ENCODE measurements at places on chromosomes 7 and 10.

GRCh38 chr10:18687195-18687594, 28.0 kb downstream of the ARL5B start:
- no peak for DNase-seq

GRCh38 chr7:149741629-149742028, 31.8 kb downstream of the ZNF467 start:
- DNase-seq: peak; percentile 11

DNA sequence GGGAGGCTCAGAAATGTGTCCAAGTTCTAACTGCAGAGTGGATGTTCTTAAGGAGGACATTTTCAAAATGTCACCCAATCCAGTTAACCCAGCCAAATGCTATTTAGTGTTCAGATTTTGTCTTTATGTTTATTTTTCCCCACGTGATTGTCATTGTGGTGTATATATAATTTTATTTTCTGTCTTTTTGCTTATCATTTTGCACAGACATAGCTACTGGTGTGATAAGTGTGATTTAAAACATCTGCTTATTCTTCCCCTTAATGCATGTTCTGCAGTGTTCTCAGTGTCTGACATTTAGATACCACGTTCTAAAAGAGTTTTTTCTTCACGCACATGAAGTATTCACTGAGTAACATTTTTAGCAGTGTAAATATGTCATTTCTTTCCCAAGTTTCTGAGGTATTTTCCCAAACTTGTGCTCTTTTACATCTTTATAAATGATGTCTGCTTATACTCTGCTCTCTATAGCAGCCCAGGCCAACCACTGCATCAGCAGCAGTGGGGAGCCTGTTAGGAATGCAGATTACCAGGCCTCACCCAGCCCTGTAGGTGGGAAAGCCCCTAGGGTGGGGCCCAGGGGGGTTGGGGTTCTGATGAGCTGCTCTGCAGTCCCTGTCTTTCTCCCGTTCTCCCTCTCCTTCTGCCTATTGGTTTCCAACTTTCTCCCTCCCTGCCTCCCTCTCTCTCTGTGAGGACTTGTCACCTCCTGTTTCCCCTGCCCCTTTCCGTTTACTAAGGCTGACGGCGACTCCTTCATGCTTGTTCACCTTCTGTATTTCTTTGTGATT, 20.8 kb downstream of the ADCY1 start:
- DNase-seq: no peak

DNA sequence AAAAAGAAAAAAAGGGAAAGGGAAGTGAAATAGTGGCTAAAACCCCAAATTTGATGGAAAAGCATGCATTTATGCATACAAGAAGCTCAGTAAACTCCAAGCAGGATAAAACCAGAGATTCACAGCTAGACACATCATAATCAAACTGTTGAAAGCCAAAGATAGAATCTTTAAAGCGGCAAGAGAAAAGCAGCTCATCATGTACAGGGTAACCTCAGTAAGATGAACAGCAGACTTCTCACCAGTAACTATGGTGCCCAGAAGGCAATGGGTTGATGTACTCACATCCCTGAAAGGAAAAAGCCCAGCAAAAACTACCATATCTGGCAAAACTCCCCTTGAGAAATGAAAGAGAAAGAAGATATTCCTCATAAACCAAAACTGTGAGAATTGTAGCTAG, 60.4 kb downstream of the TPST1 start:
- DNase-seq: no peak

DNA sequence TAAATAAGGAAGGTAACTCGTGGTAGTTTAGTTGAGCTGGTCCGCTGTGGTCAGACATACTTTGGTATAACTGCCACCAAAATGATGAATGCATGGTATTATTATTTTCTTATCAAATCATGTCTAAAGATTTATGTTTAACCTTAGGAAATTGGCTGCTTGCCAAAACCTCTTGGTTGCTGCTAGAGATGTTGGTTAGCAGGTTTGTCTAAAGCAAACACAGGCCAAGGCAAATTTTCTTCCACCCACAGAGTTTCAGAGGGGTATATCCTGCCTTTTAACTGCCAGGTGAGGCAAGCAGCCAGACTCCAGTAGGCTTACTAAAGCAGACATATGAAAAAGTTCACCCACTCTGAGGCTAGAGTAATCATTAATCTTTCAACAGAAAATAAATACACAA, 101.4 kb downstream of the SEMA3E start:
- no peak for DNase-seq

GRCh38 chr7:21278944-21279343, 148.9 kb upstream of the SP4 start:
- DNase-seq: no peak

DNA sequence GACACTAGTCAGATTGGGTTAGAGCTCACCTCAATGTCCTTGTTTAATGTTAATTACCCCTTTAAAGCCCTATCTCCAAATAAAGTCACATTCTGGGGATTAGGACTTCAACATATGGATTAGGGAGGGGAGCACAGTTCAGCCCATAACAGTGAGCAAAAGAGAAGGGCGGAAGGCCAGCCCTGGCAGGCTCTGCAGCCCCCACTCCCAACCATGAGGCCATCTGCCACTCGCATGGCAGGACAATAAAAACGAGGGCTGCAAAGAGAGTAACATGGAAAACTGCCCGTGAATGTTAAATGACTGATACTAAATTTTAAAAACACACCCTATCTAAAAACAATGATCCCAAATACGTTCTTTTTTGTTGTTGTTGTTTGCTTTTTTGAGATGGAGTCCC, 38.7 kb downstream of the RGS10 start:
- DNase-seq: no peak

- DNase-seq: no peak
Observed at GRCh38 chr7:30202671-30203070, 67.9 kb downstream of the MTURN start.

GRCh38 chr7:136053689-136054485, 76.7 kb upstream of the MTPN start:
- no peak for DNase-seq

DNA sequence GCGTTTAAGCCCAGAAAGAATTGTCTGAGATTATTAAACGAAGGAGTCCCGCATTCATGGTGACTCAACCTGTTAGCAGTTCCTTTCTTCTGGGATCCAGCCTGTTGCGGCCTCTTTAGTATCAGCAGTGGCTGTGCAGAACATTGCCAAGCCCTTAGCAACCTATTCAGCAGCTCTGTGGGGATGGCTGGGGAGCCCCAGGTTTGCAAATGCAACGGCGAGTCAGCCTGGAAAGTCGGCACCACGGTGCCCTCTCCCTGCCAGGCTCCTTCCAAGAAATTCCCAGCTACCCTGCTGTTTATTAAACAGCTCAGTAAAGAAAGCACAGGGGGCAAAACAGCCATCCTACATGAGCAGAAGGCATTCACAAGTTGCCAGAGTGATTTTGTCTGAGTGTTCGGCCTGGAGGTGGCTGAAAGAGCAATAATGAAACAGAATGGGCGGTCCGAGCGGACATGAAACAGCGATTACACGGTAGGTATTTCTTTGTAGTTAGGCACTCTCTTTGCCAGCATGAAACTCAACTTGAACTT, 198.3 kb downstream of the BAMBI start:
- DNase-seq: no peak

DNA sequence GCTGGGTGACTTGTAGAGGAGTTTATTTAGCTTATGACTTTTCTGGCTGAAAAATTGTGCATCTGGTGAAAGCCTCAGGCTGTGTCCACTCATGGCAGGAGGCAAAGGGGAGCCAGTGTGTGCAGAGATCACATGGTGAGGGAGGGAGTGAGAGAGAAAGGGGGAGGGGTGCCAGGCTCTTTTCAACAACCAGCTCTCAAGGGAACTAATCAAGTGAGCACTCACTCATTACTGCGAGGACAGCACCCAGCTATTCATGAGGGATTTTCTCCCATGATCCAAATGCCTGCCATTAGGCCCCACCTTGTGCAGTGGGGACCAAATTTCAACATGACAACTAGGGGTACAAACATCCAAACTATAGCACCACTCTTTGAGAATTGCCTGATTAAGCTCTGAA, 590.2 kb downstream of the MAGI2 start:
- no peak for DNase-seq

GRCh38 chr7:26078437-26079336, 73.3 kb upstream of the NFE2L3 start:
- DNase-seq: no peak

DNA sequence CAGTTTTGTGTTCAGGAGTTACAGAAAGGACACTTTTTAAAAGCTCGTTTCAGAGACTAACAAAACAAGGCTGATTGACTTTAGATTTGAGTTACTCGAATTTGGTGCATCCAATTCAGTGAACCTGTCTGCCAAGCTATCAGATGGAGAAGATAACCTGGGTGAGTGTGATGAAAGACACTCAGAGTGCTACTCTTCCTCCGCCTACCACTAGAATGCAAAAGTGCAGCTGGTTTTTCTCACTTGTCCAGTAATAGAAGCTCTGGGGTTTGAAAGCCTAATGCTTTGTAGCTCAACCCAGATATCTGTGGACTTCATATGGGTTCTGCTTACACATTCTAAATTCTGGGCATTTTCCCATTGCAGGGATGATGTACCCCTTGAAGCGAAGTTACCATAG, 82.8 kb upstream of the NPY start:
- no peak for DNase-seq

DNA sequence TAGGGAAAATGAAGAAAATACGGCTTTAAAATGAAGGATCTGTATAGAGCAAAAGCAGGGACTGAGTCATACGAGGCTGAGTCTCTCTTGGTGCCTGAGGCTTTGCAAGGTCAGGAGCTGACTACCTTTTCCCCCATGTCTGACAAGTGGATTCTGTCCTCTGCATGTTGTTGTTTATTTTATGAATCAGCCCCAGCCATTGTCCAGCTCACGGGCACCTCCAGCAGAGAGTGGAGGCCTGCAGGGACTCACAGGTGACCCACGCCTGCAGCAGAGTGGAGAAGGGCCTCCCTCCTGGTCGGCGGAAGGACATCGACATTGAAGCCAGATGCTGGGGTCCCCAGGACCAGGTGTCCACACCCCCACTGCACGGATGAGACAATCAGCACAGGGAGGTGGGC, 233.9 kb downstream of the WDR37 start:
- DNase-seq: no peak

DNA sequence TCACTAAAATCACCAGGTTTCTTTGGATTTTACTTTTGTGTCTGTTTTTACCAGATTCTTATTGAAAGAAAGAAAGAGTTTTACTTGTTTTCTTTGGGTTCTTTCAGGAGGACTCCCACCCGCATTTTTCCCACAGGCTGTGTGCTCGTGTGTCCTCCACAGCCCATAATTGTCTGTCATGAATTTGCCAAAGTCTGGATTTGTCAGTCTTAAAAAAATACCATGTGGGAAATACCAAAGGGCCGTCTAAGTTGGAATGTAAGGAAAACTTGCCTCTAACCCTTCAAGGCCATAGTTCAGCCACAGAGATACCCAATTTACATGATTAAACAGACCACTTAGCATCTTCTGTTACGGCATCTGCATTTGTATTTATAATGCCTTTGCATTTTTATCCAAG, 41.3 kb upstream of the INHBA start:
- DNase-seq: no peak

- no peak for DNase-seq
Observed at GRCh38 chr10:73889014-73889413, 14.7 kb upstream of the CAMK2G start.
